ENCODE measurements at places on chromosomes 1 and 21.

DNA sequence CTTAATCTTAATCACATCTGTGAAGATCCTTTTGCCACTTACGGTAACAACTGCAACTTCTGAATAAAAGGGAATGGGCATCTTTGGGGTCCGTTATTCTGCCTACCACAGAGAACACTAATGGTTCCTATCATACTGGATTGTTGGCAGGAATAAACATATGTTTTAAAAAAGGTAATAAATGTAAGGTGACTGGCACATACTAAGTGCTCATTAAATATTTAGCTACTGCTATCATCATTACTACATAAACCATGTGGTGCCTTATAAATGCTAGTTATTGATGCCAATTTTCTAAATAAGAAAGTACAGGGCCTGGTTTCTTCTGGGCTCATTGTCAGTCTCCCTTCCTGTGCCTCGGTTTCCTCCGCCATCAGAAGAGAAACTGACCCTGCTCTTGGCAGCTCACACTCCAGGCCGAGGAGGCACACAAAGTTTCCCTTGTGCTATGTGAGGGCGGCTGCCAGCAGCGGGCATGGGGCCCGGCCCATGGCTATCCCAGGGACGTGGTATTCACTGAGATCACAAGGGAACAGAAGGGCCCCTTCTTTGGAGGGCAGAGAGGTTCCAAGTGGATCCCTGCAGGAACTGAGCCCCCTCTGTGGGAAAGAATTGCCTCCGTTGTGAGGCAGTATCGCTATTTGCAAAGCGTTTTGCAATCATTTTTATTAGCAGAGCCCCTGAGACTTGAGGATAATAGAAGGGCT lies 26.2 kb downstream of the NAV1 start:
- DNase-seq: no peak

DNA sequence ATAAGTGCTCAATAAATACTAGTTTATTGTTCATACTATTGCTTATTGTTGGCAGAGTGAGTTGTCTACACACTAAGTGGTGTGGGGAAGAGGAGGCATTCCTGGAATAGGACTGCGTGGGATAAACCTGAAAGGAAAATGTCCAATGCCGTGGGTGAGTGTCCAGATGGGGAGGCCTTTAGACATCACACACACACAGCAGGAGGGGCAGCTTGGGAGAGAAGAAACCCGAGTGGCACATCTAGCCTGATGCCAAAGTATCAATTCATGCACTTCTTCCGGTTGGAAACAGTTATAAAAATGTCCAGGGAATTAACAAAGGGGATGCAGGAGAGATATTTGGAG lies 27.3 kb downstream of the CCN1 start:
- no peak for DNase-seq

DNA sequence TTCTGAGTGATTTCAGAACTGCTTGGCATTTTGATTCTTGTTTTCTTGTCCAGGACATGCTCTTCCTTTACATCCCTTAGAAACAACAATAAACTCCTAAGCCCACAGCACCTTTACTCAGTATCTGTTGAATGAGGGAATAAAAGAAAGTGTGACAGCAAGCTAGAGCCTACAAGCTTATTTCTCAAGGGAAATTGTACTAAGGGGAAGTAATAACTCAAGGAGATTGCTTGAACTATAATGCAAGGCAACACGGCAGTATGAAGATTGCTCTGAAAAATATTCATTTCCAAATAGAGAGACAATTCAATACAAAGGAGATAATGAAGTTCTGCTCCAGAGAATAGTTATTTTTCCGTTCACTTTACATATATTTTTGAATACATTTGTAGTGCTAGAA lies 6.5 kb downstream of the OR6P1 start:
- DNase-seq: no peak

DNA sequence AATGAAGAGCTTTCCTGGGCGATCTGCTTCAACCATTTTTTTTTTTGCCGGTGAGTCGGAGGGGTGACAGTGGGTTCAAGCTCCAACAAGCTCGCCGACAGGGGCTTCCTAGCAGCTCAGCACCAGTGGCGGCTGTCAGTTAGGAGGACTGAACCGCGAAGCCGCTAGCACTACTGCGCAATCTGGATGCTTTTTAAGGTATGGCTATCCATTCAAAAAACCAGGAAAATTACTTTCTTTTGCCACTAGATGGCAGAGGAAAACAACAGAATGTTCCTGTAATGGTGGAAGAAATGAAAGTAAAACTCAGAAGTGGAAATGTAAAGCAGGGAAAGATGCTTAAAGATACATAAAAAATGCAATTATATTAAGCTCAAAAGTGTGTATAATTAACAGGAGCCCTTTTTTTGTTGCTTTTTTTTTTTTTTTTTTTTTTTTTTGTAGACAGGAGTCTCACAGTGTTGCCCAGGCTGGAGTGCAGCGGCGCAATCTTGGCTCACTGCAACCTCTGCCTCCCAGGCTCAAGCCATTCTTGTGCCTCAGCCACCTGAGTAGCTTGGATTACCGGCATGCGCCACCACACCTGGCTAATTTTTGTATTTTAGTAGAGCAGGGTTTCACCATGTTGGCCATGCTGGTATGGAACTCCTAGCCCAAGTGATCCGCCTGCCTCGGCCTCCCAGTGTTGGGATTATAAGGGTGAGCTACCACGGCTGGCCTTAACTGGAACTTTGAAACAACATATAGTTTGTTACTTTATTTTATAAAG lies 8.5 kb downstream of the KYAT3 start:
- DNase-seq: no peak

DNA sequence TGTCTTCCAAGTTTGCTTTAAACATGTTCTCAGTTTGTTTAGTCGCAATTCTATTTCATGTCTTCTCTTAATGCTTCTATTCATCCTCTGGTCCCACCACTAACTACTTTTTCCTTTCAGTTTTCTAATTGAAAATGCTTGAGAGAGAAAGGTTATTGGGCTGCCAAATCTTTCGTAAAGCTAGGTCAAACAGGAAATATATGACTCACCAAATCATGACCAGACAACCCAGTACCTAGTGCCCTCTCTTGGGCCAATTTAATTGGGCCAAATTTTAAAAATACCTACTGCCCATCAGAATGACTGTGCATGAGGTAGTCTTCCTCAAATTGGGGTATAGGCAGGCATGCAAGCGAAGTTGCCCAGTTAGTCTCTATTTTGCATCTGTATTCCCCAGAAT lies 295.4 kb upstream of the PBX1 start:
- no peak for DNase-seq

GRCh38 chr1:235632506-235633401 lies 16.8 kb downstream of the GNG4 start:
- no peak for DNase-seq

DNA sequence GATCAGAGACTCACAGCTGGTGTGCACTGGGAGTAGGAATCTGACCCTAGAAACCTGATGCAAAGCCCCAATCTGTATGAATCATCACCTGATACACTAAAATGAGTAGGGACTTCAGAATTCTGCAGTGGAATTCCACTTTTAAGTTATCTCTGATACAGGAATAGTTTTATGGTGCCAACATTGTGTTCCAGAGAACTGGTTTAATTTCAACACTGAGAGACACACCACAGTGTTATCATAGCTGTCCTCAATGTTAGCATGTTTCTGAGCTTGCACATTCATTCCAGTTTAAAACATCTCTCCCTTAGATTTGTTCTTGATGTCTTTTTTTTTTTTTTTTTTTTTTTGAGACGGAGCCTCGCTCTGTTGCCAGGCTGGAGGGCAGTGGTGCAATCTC lies 7.1 kb downstream of the UTS2 start:
- no peak for DNase-seq

GRCh38 chr1:222652676-222653075 lies 34.8 kb downstream of the MIA3 start:
- DNase-seq: no peak

DNA sequence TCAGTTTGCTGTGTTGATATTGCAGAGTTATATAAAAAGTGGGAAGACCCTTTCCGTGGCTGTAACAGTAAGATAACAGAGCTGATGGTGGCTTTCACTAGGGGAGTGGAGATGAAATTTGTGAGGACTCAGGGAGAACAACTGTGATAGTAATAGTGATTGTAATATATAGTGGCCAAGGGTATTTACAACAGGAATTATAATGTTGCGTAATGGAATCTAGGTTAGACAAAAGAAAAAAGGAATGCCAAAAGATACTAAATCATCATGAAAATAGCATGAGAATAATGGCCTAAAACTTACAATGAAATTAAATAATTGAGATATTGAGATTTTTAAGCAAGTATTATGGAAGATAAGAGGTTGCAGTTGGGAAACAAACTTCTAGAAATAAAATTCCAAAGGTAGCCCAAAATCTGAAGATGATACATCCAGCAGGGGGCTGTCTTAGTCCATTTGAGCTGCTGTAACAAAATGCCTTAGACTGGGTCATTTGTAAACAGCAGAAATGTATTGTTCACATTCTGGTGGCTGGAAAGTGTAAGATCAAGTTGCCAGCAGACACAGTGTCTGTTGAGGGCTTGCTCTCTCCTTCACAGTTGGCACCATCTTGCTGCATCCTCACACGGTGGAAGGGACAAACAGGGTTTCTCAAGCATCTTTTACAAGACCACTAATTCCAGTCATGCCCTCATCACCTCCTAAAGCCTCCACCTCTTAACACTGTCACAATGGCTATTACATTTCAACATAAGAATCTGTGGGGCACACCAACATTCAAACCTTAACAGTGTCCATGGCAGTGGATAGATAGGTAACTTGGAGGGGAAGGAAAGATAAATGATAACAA lies 711.2 kb downstream of the MRPL39 start:
- no peak for DNase-seq
